ENCODE measurements at places on chromosomes 11 and 22.

DNA sequence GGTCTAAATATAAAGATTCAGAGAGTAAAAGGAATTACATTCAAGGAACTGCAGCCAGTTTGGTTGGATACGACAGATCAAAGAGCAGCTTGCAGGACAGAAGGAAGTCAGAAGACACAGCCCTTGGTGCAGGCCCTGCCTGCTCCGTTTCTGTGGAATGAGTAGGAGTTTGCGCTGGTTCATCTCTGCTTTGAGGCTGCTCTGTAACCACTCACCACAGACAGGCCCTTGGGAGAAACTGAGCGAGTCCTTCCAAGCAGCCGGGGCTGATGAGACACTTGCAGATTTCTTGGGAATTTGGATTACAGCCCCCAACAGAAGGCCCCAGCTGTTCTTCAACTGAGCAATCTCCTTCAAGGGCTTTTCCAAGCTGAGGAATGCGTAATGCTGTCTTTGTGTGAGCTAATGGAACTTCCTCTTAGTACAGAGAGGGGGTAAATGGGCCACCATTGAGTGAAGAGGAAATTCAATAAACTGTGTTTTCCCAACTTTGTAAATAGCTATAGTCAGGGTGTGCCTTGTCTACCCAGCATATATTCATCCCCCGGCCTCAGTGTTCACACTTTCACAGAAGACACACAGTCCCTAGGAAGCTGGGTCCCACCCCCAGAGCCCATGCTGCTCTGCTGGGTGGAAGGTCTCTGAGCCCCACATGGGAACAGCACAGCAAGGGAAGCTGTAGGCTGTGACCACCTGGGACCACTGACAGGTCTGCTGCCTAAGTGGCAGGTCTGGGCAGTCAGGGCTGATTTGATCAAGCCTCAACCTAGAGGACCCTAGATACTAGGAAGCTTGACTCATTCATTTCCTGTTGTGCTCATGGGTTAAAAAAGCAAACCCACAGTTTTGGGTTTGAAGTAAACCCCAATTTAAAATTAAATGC is 16.6 kb downstream of the IL10RA start:
- DNase-seq = no peak

GRCh38 chr11:36014898-36015665 is 71.2 kb downstream of the LDLRAD3 start:
- no peak for DNase-seq

GRCh38 chr11:128522943-128523518 is 64.3 kb downstream of the ETS1 start:
- DNase-seq = no peak

DNA sequence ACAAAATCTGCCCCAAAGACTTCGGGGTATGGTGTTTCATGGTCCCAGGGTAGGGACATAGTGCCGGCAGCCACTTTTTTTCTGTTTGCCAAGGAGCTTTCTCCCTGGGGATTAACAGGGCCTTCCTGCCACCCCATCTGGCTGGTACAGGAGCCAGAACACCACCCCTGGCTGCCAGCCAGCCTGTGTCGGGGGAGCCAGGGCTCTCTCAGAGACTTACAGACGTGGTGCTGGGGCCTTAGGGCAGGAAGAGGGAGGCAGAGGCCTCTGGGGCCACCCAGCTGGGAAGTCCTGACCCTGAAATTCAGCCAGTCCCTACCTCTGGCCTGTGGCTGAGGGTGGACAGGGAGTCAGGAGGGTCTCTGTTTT is 52.4 kb upstream of the CDON start:
- DNase-seq = no peak

DNA sequence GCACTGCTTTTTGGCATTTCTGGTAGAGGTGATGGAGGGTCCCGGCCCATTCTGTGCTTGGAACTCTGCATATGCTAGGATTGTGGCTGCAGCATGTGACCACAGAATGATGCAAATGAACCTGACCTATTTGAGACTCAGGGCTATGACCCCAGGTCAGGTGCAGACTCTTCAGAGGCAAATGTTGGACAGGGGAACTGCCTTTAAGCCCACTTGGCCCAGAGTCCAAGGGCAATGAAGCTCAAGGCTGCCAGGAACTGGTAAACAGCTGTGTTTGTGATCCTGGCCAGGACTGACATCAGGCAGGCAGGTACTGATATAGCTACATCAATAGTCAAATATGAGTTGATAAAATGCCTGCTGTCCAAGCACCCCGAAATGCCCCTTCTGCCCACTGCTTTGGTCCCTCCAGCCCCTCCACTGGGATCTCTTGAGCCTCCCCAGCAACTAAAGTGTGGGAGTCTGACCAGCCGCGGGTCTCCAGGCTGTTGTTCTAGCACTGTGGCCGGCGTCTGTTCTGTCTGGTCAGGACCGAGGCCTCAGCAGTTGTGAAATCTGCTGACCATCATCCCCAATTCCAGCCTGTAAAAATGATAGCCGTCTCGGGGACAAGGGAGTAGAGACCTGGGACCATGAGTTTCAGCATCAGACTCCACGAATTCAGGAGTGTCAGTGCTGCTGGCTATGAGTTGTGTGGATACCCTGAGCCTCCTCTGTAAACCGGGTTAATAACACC is 82.4 kb upstream of the EIF3D start:
- no peak for DNase-seq

DNA sequence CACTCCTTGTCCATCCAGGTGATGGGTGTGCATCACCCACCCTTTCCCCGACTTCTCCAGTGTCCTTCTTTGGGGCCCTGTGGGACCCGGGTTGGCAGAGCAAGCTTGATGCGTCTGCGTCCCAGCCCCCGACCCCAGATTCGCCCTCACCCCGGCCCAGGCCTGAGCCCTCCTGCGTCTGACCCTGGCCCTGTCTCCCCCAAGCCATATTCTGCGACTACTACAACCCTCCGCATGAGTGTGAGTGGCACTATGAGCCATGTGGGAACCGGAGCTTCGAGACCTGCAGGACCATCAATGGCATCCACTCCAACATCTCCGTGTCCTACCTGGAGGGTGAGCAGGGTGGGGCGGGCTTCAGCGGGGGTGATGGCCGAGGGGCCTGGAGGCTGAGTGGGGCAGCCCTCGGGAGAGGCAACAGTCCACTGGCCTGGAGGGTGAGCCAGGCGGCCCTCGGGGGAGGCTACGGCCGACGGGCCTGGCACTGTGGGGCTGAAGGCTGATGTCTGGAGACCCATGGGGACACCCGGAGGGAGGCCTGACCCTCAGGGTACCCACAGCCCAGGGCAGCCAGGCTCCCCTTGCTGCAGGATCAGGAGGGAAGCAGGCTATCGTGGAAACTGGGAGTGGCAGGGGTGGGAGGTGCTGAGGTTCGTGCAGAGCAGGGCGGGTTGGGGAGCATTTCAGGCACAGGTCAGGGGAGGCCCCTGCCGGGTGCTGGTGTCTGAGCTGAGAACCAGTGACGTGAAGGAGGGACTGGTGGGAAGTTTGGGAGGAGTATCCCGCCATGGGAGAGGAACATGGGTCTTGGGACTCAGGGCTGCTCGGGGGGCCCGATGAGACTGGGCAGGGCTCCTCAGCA is 15.3 kb downstream of the MUC2 start:
- DNase-seq = no peak

- no peak for DNase-seq
These were observed 25.7 kb downstream of the DRICH1 start for GRCh38 chr22:23606204-23607131.

DNA sequence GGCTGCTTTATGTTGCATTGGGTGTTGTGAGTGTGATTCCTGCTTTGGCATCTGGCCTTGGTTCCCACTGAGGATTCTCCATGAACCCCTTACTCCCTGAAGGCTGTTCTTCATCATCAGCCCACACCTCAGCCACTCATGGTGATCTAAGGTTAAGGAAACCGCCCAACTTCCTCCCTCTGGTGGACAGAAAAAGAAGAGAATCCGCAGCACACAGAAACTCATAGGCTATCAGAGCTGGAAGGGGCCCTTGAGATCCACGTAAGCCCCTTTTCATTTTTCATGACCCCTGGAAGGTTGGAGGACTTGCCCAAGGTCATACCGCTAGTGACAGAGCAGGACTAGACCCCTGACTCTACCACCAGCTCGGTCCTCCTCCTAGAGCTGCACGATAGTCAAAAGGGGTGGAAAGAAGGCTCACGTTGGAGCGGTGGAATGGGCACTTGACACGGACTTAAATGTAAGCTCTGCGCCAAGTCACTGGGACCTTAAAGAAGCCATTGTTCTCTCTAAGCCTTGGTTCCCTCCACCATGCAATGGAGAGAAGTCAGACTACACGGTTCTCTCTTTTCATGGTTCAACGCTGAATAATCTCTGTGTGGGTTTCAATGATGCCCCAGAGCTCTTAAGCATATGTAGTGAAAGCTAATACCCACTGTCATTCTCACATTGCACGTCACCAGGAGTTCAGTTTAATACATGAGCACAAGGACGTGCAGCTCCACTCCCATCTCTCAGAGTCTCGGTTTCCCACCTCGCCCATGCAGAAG is 83.6 kb upstream of the CRTAM start:
- DNase-seq = no peak

DNA sequence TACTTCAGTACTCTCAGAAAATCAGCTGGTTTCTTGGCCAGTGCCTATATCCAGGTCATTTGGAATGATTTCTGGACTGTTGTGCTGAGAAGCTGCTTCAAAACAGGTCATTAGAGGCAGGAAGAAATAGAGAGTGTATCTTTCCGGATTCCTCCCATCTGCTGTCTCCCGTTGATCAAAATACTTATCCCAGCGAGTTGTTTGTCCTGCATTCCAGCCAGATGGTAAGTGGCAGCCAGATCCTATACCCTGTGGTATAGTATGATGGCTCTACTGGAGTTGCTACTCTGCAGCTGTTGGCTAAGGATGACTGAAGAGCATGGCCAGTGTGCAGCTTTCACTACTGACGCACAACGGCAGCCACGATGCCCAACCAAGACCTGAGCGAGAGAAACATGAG is 560.9 kb upstream of the ANO5 start:
- DNase-seq = no peak

DNA sequence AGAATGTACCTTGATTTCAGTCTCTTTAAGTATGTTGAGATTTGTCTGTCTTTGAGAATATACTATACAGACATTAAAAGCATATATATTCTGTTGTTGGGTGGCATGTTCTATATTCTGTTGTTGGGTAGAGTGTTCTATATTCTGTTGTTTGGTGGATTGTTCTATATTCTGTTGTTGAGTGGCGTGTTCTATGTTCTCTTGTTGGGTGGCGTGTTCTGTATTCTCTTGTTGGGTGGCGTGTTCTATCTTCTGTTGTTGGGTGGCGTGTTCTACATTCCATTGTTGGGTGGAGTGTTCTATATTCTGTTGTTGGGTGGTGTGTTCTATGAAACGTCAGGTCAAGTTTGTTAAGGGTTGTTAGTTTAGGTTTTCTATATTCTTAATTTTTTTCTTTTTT is 27.1 kb upstream of the CTTN start:
- DNase-seq = no peak

- no peak for DNase-seq
These were observed 1.6 kb upstream of the ACY3 start for GRCh38 chr11:67651976-67652781.

GRCh38 chr11:131893103-131893890 is 522.9 kb downstream of the NTM start:
- DNase-seq = no peak

DNA sequence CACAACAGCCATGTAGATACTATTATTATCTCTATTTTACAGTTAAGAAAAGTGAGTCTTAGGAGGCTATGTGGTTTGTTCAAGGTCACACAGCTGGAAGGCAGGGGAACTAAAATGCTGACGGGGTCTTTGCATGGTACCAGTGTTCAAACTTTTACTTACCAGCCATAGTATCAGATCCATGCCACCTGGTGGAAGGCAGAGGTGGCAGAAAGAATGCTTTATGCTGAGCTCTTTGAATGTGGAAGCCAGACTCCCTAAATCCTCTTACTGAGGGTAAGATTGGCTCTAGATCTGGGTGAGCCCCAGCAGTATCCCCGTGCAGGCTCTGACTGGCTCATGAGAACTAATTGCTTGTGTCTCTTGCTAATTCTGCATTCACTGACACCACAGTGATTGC is 54.3 kb upstream of the NAV2 start:
- DNase-seq = no peak

DNA sequence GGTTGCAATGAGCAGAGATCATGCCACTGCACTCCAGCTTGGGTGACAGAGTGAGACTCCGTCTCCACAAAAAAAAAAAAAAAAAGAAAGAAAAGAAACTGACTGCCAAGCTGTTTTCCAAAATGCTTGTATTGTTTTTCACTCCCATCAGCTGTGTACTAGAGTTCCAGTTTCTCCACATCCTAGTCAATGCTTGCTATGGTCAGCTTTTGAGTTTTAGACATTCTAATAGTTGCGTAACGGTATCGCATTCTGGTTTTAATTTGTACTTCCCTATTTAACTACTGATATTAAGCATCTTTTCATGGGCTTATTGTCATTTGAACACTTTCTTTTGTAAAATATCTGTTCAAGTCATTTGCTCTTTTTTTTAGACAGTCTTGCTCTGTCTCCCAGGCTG is 55.7 kb downstream of the TSPAN18 start:
- DNase-seq = no peak
